Right renal cortex interstitium (tissue), 3 donors: ENCODE measurements at places on chromosomes 5 and 9. TPM values are rescaled to one million over a fixed set of nuclear protein-coding genes. Genes with fewer than 3 reads are reported as not detected.

The C1QTNF3 gene
- 43.8 TPM for polyA plus RNA-seq

DNA sequence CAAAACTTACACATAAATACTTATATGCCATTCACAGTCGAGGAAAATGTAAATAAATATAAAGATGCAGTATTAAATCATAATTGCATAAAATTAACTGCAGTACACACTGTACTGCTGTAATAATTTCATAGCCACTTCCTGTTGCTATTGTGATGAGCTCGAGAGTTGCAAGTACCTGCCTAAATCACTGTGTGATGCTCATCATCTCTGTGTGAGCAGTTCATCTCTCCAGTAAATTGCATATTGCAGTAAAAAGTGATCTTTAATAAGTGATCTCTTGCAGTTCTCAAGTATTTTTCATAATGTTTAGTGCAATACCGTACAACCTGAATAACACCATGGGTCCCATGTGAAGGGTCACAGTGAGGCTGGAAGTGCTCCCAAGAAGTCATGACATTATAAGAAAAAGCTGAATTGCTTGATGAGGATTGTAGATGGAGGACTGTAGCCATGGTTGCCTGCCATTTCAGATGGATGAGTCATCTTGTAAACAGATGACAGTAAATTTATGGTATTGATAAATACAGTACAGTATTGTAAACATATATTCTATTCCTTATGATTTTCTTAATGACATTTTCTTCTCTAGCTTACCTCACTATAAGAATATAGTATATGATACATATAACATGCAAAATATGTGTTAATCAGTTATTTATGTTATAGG, 34.9 kb downstream of the SYK start:
- no peak for DNase-seq

The FGF1 gene
- 28.3 TPM for polyA plus RNA-seq

The ARSI gene
- 3.2 TPM for polyA plus RNA-seq

DNA sequence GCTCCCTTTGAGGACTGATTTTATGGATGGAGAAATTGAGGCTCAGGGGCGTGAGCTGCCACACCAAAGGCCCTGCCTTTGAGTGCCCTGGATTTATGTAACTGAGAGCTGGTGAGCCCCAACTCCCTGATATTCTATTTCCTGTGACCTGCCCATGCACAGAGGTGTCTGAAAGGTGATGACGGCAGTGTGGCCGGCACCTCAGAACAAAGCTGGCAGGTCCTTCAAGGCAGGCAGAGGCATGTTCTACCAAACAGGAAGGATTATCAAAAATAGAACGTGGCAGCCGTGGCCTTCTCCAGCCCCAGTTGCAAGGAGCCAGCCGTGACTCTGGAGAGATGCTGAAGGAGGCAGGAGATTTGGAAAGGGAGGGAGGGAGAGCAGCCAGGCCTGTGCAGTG, 36.2 kb downstream of the INSYN2B start:
- no peak for DNase-seq

GRCh38 chr5:87777877-87778276, 365.1 kb upstream of the CCNH start:
- no peak for DNase-seq

DNA sequence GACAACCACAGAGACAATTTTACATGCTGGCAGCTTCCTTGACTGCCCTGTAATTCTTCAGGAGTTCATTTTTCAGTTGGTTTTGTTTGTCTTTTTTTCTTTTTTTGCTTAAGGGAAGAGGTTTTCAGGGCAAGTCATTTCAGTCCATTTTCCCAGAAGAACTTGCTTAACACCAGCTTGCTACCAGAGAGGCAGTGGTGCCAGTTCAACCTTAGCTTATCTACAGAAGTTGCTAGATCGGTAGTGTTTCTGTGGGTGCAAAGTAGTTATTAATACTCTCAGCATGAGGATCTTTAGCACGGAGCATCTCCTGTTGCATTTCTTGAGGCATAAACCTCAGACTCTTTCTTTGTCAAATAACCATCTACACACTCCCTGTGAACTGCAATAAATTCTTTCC, 1.1 kb downstream of the SPEF2 start:
- DNase-seq = no peak

The SPINK7 gene
- polyA plus RNA-seq = not detected

GRCh38 chr5:13745508-13745907, 199.0 kb downstream of the DNAH5 start:
- DNase-seq = no peak

GRCh38 chr5:61604076-61605025, 272.3 kb downstream of the ZSWIM6 start:
- no peak for DNase-seq

The RMRP gene
- not detected for polyA plus RNA-seq

DNA sequence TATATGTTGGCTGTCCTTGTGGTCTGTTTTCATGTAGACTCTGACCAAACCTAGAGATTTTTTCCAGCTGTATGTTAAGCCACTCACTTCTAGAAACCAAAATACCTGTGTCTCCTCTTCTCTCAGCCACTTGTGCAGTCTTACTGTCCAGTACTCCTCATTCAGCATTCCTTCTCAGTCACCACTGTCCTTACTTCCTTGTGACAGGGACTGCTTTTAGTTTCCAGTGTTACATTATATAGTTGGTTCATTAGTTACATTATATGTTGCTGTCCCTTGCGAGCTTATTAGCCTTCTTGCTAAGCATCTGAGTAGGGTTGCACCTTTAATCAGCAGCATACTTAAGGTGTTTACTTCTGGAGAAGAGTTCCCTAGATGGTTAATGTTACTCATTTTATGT, 4.3 kb downstream of the ATP6V1G1 start:
- DNase-seq = no peak

GRCh38 chr5:67166460-67167285, 29.9 kb downstream of the CD180 start:
- DNase-seq = no peak
